ENCODE measurements at places on chromosomes 4 and X. TPM values are rescaled to one million over a fixed set of nuclear protein-coding genes. Genes with fewer than 3 reads are reported as not detected.

DNA sequence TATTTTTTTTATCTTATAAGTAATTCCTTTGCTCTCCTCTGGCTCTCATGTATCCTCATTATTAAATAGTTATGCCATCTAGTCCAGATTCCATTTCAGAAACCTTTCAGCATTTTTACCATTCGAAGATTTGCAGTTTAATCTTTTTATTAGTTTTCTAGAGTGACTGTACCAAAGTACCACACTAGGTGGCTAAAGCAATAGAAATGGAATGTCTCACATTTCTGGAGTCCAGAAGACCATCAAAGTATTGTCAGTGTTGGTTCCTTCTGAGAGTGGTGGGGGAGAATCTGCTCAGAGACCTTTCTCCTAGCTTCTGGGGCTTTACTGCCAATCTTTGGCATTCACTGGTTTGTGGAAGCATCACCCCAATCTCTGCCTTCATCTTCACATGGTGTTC is 3.7 kb upstream of the PNMA3 start:
- no peak for DNase-seq

- DNase-seq: peak; percentile 8
Measured at GRCh38 chr4:121072224-121073003, at the start of gene NDNF. Gene NDNF (minus strand): TSS chr4:121072535. CDS start chr4:121045837, 26,698 bp downstream.

DNA sequence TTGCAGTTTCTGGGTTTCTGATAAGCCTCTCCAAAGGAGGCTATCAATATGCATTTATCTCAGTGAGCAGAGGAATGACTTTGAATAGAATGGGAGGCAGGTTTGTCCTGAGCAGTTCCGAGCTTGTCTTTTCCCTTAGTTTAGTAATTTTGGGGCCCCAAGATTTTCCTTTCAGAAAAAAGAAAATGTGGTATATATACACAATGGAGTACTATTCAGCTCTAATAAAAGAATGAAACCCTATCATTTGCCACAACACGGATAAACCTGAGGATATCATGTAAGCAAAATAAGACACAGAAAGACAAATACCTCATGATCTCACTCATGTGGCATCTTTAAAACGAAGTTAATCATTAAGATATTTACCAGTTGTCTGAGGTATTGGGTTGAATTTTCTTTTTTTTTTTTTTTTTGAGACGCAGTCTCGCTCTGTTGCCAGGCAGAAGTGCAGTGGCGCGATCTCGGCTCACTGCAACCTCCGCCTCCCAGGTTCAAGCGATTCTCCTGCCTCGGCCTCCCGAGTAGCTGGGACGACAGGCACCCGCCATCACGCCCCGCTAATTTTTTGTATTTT is 540 bp downstream of the ZNF721 start:
- peak; percentile 5 for DNase-seq

GRCh38 chrX:6067600-6067999 is 161.1 kb downstream of the NLGN4X start:
- no peak for DNase-seq

- no peak for DNase-seq
Measured at GRCh38 chrX:482702-483203, 96.0 kb upstream of the PPP2R3B start.

GRCh38 chr4:182400081-182400480 is 156.9 kb downstream of the TENM3 start:
- DNase-seq: no peak

DNA sequence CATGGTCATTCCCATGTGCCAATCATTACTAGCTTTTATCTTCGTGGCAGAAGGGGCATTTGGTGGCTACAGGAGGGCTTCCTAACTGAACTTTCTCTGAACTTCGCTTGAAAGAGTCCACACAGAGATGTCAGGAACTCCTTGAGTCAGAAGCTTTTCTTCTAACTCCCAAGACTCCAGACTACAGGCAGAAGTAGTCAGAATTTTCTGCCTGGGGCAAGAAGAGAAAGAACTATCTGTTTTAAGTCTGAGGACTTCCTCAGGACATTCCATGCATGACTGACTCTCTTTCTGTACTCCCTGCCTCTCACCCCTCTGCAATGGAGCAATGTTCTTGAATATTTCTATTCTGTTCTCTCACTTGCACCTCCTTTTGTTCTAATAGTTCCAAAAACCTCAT is 170.5 kb upstream of the TBC1D9 start:
- DNase-seq: peak; percentile 42

EOLA1 gene
- 29.6 TPM for total RNA-seq

SNCA gene
- total RNA-seq: 8.3 TPM

All from M059J (cell line).